RPMI8226 (cell line): ENCODE measurements at places on chromosomes 6 and 20.

DNA sequence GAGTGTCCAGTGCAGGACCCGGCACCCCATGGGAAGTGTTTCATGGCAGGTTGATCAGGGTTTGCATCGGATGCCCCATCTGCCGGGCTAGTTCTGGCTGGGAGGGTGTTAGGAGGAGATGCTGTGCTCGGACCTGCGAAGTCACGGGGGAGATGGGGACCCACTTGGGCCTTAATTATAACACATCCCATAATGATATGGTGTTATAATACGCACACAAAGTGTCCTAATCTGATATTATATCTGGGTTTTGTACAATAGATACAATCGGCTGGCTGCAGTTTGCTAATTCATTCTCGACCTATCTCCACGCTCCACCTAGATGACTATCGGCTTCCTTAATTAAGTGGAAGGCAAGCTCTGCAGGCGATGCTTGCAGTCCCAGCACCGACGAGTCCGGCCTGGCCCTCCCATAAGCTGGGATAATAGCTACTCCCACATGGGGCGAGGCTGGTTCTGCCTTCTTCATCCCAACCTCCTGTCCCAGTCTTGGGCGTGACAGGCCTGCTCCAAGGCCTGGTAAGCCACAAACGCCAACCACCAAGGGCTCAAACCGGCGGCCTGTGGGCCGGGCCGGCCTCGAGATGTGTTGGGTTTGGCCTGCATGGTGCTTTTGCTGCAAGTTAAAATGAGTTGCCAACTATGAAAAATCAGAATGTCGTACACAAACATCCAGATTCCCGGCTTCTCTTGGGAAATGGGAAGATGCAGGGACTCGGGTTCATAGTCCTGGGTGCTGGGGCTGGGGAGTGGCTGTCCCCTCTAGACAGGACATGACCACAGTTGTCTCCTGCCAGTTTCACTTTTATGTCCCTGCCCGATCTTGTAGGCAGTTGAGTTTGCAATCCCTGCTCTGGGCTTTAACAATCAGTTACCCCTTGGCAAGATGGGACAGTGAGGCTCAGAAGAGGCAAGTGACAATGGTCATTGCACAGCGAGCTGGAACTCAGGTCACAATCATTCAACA is 32.7 kb downstream of the CEBPB start:
- no peak for DNase-seq

DNA sequence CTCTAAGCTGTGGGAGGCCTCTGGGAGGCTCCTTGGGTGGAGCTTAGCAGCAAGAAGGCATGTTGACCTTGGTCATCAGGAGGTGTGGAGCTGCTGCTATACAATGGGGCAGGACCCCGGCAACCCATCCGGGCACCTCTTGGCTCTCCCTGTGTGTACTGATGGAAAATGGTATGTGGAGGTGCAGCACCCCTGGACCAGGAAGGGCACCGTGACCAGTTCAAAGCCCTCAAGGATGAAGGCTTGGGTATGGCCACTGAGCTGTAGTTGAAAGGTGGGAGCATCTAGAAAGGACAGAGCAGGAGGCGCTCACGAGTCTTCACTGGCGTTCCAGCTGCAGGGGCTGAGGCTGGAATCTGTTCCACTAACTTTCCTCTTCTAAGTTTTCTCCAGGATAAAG is 6.7 kb upstream of the IRF4 start:
- DNase-seq: no peak

DNA sequence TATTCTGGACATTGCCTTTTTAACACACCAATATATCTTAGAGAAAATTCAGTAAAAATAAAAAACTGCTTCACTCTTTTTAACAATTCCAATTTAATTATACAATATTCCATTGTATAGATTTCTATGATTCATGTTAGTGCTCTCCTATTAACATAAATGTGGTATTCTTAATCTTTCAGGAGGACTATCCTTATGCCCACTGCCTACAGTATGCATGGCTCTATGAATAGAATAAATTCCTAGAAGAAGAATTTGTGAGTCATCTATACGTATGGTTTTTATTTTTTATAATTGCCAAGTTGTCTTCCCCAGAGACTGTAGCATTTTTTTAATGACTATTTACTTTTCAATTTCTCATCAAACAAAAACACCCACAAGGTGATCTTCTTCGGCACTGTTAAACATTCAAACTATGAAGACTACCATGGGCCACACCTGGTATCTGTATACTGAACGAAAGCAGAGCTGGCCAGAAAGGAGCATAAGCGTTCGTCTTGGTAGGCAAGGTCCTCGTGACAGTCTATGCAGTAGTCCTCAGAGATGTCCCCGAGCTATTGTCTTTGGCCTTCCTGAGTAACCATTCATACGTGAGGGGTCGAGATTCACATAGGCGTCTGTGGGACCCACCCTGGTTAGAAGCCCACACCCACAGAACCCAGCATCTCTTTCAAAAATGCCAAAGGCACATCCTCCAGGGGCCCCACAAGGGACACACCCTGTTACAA is 74.6 kb downstream of the KIF16B start:
- DNase-seq: no peak

DNA sequence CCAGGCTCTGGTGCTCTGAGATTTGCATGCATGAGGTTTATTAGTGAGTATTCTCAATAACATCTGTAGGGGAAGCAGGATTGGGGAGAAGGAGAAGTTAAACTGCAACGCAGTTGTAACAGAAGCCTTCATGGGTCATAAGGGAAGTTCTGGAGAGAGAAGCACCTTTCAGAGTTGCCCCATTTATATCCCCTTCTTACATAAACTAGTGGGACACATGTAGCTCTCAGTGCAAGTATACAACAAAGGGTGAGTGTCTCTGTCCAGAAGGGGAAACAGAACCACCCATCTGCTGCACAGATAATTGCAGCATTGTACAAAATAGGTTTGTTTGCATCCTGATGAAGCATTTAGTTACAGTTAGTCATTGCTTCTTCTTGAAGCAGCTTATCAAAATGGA is 4.3 kb upstream of the ADGB start:
- DNase-seq: no peak

DNA sequence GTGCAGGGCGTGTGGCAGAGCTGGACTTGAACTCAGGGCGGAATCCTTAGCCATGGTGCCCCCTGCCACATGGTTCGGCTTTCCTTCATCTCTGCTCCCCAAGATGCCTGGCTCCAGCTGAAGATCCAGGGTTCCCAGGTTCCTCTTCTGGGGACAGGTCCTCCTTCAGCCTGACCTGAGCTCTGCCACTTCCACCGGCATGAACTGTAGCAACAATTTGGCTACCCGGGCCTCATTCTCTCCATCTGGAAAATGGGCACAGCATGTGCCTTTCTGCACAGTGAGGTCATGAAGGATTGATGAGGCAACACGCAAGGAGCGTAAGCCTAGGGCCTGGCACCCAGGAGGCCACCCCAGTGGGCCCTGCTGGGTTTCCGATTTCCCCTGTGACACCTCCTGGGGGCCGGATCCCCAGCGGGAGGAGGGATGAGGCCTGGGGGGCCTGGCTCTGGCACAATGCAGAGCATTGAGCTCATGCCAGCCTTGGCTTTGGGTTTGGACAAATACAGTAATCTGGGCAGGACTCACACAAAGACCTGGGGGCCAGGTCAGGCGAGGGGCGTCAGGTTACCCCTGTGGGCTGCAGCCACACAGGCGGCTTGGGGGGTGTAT is 74.0 kb downstream of the CEBPB start:
- DNase-seq: no peak

GRCh38 chr20:20051767-20052073 is 546 bp downstream of the CRNKL1 start:
- no peak for DNase-seq

DNA sequence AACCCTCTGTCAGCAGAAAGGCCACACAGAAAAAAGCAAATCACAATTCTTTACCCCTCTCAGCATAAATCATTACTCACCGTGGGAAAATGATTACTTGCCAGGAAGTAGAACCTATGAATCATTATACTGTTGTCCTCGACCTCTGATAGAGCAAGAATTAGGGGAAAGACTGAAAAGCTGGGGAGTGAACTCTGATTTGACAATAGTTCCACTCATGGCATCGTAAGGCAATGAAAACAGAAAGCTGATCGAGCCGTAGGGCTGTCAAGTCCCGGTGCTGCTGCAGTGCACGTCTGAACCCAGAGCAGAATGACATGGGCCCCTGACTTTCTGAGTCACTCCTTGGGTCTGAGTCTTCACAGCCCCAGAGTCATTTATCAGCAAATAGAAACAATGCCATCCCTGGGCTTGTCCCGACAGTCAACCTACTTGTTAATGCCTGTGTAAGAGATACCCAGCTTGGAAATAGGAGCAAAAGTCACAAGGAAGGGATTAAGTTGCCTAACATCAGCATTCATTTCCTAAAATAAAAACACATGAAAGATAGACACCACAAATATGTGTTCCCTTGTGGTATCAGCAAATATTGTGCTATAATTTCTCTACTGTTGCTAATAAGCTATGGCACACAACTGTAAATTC is 224.8 kb upstream of the MARCKS start:
- DNase-seq: peak; percentile 28

DNA sequence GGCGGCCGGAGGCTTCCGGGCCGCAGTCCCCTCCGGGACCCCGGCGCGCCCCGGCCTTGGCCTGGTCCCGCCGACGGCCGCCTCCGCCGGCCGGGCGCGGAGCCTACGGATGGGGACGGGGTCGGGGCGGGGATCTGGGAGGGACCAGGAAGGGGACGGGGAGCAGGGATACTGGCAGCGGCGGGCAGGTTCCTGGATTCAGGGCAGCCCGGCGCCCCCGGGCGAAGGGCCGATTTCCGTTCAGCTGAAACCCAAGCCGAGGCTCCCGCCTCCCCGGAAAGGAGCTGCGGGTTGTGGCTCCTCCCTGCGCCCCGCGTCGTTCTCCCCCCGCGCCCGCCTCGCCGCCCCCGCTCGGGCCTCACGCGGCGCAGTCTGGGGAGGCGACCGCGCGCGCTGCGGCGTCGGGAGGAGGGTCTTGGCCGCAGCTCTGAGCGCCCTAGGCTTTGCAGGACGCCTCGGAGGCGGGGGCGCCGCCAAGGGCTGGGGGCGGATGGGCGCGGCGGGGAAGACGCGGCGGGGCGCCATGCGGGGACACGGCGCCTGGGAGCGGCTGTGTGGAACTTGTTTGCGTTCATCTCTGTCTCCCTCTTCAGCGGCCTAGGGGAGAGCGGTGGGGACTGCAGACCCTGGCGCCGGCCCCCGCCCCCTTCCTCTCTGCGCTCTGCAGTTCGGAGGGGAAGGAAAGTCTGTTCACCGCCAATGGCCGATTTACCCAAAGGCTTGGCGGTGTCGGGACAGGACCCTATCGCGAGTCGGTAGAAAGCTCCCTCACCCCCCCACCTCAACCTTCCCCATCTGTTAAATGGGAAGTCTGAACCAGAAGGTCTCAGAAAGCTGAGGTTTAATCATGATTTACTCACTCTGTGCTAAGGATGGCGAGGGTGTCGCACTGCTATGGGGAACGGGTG is 22.7 kb upstream of the TMEM181 start:
- DNase-seq: no peak

- no peak for DNase-seq
These were observed 302.7 kb upstream of the PREP start for GRCh38 chr6:105705608-105706007.

DNA sequence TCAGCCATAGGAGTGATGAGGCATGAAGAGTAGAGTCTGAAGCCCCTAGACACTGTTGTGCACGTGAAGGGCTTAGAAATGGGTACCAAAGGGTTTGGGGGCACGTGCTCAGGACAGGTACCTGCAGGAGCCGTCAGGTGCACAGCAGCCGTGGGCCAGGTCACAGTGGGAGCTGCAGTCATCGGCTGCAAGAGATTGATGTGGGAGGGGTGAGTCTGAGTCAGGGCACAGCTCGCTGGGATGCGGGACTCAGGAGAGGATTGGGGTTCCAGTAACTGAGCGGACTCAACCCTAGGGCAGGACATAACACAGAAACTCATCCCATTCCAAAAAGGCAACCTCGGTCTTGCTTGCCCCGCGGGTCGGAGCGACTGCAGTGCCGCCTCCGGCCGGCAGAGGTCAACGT is 1.1 kb downstream of the DLK2 start:
- peak; percentile 76 for DNase-seq

GRCh38 chr6:123844011-123844410 is 40.3 kb downstream of the NKAIN2 start:
- no peak for DNase-seq

DNA sequence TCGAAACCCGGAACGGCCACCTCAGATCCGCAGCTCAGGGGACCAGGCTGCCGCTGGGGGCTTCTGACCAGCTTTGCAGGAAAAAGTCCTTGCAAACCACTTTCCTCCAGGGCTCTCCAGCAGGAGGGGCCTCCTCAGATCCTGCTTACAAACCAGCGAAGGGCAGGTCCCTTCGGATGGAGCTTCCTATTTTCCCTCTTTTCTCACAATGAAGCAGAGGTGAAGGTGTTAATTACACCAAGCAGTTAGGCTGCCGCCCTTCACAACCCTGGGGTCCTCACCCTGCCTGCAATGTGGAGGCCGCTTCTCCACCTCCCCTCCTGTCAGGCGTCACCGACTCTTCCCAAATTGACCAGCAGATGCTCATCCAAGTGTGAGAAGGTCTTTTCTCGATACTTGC is 5.7 kb downstream of the ARHGAP40 start:
- DNase-seq: no peak

- DNase-seq: no peak
These were observed 159.9 kb upstream of the CDYL start for GRCh38 chr6:4616311-4616710.

- DNase-seq: no peak
These were observed 1019.3 kb upstream of the ADGRB3 start for GRCh38 chr6:67615796-67616195.

GRCh38 chr6:158207422-158207788 is 39.3 kb downstream of the GTF2H5 start:
- no peak for DNase-seq

GRCh38 chr20:8783734-8784133 is 285.2 kb upstream of the PLCB4 start:
- DNase-seq: no peak

GRCh38 chr20:58519940-58520712 is 4.9 kb upstream of the APCDD1L start:
- DNase-seq: no peak

- DNase-seq: no peak
These were observed 52.0 kb upstream of the KLHL31 start for GRCh38 chr6:53717566-53717965.

DNA sequence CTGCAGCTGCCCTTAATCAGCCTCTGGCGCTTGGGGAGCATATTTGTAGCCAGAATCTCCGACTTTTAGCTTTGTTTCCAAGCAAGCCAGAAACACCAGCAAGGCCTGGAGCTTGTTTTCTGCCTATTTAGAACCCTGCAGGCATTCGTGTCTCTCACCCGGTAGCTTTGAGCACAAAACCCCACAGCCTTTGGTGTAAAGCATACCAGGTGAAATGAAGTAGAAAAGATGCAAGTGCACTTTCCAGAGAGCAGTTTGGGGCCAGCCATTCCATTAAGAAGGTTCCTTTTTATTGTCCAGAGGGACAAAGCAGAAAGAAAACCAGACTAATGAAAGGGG is 736 bp downstream of the FAM217B start:
- DNase-seq: no peak
